ENCODE measurements at places on chromosomes 16 and 17.

GRCh38 chr16:86854626-86855294 lies 276.4 kb downstream of the FOXL1 start:
- DNase-seq: no peak

DNA sequence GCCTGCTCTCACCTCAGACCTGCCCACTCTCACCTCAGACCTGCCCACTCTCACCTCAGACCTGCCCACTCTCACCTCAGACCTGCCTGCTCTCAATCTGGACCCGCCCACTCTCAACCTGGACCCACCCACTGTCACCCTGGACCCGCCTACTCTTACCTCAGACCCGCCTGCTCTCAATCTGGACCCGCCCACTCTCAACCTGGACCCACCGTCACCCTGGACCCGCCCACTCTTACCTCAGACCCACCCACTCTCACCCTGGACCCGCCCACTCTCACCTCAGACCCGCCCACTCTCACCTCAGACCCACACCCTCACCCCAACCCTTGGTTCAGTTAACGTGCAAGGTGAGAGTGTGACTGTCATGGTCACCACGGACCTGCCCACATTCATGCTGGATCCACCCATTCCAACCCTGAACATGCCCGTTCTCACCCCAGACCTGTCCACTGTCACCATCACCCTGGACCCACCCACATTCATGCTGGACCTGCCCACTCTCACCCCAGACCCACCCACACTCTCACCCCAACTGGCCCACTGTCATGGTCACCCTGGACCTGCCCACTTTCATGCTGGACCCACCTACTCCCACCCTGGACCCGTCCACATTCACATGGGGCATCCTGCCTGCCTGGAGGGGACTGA lies 31.2 kb upstream of the ENPP7 start:
- no peak for DNase-seq

DNA sequence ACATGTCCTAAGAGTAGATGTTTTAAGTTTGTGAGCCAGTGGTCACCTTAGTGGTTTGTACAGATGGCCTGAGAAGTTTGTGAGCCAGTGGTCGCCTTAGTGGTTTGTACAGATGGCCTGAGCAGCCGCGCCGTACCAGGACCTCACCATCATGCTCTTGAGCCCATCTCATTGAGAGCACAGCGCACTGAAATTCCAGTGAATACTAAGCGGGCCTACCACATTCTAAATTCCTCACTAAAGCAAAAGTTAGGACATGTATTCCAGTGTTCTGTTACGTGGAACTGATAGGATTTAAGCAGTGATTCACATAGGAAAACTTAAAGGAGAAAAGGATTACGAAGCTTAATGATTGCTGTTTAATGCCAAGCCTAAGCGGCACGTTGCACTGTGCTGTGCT lies 3.9 kb downstream of the USP10 start:
- DNase-seq: no peak

DNA sequence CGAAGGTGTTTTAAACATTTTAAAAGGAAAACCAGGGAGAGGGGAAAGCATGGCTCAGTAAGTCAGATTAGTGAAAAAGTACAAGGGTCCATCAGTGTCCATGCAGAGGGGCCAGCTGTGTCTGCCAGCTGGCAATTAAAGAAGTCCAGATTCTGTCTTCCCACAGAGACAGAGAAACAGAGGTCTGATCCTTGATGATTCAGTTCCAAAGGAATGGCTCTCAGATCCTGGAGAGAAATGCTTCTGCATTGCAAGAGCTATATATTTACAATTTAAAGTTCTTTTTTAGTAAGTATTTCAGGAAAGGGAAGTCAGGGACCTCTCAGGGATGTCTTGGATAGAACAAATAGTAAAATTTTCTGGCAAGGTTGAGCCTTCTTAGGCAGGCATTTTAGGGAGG lies 56.2 kb downstream of the HSD17B2 start:
- DNase-seq: no peak

DNA sequence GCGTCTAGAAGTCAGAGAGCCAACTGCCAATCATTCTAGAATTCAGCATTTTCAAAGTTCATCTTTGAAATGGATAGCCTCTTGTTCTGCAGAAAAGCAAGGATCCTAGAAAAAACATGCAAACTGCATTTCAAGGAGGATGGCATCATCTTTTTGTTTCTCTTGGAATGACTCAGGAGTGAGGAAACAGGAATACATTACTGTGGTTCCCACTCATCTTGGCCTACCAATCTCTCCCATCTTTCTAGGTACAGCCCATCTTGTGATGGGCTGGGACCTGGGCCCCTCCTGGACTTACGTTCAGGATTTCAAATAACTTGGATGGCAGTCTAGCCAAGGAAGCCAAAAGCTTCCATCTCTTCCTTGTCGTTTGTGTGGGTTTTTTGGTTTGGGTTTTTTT lies 363.4 kb downstream of the CDH13 start:
- no peak for DNase-seq

DNA sequence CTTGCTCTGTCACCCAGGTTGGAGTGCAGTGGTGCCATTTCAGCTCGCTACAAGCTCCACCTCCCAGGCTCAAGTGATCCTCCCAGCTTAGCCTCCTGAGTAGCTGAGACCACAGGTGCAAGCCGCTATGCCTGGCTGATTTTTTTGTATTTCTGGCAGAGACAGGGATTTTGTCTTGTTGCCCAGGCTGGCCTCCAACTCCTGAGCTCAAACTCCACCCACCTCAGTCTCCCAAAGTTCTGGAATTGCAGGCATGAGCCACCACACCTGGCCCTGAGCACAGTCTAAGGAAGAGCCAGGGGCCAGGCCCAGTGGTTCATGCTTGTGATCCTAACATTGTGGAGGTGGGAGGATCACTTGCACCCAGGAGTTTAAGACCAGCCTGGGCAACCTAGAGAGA lies 21.8 kb upstream of the BCO1 start:
- DNase-seq: no peak

DNA sequence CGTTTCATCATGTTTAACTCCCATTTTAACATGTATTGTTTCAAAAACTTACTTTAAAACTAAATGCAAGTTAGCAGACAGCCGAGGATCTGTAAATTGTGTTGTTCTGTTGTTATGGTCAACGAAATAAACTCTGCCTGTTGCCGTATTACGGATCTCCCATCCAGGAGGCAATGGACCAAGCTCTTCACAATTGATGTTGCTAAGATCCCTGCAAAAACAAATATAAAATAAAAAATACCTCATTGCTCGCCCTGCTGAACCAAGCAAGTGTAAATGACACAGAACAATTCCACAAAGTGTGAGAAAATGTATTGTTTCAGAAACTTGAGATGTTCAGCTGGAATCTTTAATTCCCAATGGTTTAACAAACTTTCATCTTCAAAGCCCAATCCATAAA lies 65.0 kb downstream of the CEP95 start:
- no peak for DNase-seq

- DNase-seq: no peak
Observed at GRCh38 chr16:1311738-1312466, 2.5 kb downstream of the UBE2I start.
